ENCODE measurements at places on chromosomes 3 and 15.

GRCh38 chr3:170962411-170962810 lies 54.0 kb upstream of the EIF5A2 start:
- DNase-seq, result no peak

DNA sequence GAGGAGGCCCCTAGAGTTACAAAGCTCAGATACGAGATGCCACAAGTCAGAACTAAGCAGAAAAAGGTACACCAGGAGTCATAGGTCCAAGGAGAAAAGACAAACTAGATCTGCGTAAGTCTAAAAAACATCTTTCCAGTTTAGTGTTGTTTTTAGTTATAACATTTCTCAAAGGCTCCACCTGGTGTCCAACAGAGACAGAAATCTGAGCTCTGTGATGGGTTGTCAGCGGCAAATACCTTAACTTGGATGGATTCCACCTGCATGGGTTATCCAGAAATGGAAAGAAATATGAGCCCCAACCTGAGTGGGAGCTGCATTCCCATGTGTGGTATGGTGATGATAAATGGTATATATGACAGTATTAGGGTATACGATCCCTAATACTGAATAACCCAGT lies 238.6 kb upstream of the CHRM5 start:
- DNase-seq, result no peak

DNA sequence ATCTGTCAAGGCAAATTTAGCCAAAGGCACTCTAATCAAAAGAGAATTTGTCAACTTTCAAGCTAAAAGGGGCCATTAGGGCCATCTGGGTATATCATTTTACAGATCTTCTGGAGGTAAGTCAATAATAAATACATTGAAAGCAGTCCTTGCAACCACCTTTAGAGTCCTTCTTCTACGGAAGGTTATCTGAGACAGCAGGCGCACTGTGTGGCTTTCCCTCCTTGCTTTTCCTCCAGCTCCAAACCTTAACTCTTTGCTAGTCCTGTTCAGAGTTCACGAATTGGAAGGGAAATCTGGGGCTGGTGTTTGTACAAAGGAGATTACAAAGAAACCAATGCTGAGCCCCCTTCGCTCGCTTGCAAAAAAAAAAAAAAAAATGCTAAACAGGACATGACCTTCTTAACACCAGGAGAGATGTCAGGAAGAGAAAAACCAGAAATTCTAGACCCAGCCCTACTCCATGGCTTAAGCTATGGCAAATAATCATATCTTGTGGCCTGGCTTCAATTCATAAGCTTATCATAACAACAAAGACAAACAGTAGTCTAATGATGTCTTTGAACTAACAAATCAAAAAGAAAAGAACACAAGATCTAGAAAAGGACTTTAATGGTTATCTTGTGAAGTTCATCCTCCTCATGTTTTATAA lies 215.7 kb downstream of the STT3B start:
- no peak for DNase-seq

DNA sequence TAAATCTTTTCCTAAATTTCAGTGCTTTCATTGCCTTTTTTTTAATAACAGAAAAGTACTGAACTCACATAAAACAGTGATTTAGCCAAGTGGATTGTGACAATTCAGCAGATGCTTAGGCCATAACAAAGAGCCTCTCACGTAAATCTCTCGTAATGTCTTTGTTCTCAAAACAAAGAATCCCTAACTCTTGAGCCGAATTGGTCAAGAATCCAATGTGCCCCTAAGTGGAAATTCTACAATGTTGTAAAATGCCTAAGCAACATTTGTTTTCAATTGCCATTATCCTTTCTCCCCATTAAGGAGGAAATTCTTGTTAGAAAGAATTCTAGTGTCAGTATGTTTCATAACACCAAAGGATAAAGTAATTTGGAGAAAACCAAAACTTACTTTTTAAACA lies 235.7 kb upstream of the THBS1 start:
- DNase-seq, result no peak

DNA sequence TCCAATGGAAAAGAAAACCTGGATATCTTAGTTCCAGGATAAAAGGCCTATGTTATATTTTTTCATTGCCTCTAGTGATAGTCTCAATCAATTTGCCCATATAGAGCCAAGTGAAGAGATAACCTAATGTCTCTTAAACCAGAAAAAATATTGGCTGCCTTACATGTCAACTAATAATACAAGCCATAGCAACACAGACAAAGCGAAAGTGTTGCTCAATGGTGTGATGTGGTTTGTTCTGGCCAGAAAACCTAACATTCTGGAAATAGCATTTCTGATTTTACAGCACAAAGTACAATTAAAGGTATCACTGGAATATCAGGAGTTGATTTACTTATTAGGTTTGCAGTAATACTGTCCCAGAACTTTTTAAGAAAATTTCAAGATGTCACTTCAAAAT lies 101.5 kb downstream of the ATP8B4 start:
- DNase-seq, result no peak

GRCh38 chr15:52295421-52296001 lies at the start of gene MYO5C:
MYO5C (minus strand) TSS chr15:52295804; CDS start chr15:52295636, 168 bp downstream.
- peak; percentile 96 for DNase-seq

DNA sequence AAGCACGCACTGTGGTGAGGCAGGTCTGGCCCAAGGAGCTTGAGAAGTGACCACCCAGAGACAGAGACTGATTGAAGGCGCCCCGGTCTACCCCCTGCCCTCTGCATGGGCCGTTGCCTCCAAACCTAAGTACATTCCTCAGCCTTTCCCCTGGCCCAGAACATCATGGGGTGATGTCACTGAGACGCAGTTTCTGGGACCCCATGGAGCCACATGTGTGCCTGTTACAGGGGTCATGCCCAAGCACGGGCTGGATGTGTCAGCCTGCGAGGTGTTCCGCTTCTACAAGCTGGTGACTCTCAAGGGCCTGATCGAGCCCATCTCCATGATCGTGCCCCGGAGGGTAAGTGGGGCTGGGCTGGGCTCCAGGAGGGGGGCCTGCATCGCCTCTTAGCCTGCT lies 102.2 kb downstream of the ANP32A start:
- DNase-seq, result no peak

DNA sequence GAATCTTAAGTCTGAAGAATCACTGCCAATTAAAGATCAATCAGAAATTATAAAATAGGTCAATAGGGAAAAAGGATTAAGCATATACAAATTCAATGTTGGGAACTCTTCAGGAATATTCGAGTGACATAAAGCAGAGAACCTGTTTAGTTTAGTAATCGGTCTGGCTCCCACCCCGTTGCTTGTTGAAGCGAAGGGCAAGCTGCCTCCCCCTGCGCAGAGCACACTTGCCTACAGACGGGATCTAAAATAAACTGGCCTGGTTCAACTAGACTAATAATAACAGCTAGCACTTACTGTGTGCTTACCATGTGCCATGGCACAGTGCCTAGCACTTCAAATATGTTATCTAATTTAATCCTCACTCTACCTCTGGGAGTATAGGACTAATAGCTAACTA lies 8.6 kb downstream of the SEMA6D start:
- no peak for DNase-seq

All from upper lobe of right lung (tissue), 1 donor.